Effector CD8-positive, alpha-beta T cell (primary cell): ENCODE measurements at places on chromosomes 4 and X.

- DNase-seq: no peak
Measured at GRCh38 chr4:38867478-38868058, at the start of gene FAM114A1. Gene FAM114A1 (plus strand): TSS chr4:38867806. CDS start chr4:38878079, 10,273 bp downstream.

- no peak for DNase-seq
Measured at GRCh38 chr4:14659286-14659685, 343.0 kb upstream of the CPEB2 start.

GRCh38 chrX:72143609-72143907 lies 11.8 kb upstream of the RTL5 start:
- DNase-seq: no peak

GRCh38 chr4:66501997-66502396 lies 831.7 kb upstream of the EPHA5 start:
- DNase-seq: no peak

GRCh38 chrX:136055651-136056221 lies 70.5 kb downstream of the SLC9A6 start:
- no peak for DNase-seq

- DNase-seq: no peak
Measured at GRCh38 chr4:4855301-4856070, 4.0 kb upstream of the MSX1 start.

GRCh38 chrX:10833299-10834169 lies 213.1 kb upstream of the MID1 start:
- no peak for DNase-seq

GRCh38 chrX:132395645-132396044 lies 93.2 kb downstream of the MBNL3 start:
- DNase-seq: no peak

- no peak for DNase-seq
Measured at GRCh38 chr4:25767877-25768725, 94.7 kb downstream of the SEL1L3 start.

GRCh38 chr4:109665783-109666485 lies 37.3 kb downstream of the CASP6 start:
- no peak for DNase-seq

GRCh38 chr4:122434285-122434684 lies 22.2 kb downstream of the IL2 start:
- no peak for DNase-seq

DNA sequence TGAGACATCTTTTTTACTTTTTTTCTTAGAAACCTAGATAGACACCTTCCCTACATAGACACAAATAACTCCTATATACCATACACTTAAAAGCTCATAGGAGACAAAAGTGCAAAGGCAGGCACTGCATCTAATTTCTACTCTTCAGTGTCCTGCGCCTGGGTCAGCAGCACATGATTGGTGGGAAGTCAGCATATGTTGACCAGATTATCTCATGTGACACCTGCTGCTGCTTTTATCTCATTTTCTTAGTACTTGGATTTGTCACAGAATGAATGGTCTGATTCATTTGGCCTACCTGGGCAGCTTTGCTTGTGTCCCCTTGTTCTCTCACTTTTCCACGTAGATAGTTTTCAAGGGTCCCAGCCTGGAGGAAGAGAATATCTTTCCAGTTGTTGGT lies 24.9 kb upstream of the LNX1 start:
- no peak for DNase-seq

GRCh38 chr4:1031956-1032795 lies 20.8 kb downstream of the FGFRL1 start:
- no peak for DNase-seq

GRCh38 chr4:174553828-174554227 lies 31.5 kb upstream of the HPGD start:
- no peak for DNase-seq

GRCh38 chrX:130419263-130419662 lies 17.5 kb downstream of the RBMX2 start:
- DNase-seq: no peak

- no peak for DNase-seq
Measured at GRCh38 chr4:73803213-73803612, 33.3 kb upstream of the CXCL6 start.

DNA sequence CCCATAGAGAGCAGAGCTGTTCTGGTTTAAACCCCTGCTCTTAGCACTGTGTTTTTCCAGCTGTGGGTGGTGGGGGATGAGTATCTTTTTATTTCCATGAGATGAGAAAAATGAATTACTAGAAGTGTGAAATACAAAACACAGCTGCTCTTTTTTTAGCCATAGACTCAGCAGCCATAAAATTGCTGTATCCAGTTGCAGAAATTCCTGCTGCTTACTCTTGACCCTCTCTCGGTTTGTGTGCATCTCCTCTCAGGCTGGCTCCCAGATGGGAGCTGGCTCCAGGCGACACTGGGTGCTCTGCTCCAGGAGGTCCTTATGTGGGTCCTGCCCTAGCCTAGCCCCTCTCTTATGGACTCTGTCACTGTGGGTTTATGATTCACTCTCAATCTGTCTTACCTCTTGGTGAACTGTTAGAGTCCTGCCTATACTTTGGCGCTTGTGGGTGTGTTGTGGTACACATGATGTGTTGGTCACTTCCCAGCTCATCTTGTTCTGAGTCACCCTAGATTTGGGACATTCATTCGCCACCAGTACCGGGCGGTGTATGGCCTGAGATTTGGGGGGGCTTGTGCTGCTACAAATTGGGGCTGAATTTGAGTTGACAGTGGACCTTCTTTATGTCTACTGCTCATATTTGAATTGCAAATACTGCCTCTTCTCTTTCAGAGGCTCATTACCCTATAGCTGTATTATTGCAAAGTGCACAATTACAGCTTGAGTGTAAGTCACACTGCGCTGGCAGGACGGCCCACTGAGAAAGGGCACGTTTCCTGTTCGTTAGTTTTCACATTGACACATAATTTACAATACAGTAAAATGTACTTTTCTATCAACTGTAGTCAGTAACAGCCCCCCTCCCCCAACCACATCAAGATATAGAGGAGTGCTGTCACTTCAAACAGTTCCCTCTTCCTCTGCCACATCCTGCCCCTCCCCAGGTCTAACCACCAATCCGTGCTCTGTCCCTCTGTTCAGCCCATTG lies 46.9 kb upstream of the MSANTD1 start:
- DNase-seq: peak; percentile 44

DNA sequence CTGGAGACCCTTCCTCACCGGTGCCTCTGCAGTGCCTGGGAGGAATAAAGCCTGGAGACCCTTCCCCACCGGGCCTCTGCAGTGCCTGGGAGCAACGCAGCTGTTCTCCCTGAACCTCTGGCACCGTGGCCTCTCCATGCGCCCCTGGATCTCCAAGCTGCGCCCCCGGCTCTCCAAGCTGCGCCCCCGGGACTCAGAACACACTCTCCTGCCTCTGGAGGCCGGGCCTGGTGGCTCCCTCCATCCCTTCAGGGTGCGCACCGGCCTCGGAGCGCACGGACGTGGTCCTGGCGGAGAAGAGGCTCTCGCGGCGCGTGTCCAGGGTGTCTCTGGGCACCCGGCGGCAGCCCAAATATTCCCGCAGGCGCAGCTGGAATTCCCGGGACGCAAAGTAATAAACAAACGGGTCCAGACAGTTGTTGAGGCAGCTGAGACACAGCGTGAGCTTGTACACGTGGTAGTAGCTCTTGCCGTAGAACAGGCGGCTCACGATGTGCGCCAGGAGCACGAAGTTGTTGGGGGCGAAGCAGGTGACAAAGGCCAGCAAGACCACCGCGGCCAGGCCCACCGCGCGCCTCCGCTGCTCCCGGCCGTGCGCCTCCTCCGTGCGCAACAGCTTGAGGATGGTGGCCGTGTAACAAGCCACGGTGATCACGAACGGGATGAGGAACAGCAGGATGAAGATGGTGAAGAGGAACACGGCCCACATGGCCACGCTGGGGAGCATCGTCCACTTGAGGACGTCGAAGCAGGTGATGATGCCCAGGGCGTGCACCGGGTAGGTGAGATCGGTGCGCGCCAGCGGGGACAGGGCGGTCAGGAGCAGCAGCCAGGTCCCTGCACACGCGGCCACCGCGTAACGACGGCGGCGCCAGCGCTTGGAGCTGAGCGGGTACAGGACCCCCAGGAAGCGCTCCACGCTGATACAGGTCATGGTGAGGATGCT lies 12.8 kb upstream of the ASMTL start:
- no peak for DNase-seq

- DNase-seq: no peak
Measured at GRCh38 chrX:40207626-40208025, 109.9 kb upstream of the BCOR start.

DNA sequence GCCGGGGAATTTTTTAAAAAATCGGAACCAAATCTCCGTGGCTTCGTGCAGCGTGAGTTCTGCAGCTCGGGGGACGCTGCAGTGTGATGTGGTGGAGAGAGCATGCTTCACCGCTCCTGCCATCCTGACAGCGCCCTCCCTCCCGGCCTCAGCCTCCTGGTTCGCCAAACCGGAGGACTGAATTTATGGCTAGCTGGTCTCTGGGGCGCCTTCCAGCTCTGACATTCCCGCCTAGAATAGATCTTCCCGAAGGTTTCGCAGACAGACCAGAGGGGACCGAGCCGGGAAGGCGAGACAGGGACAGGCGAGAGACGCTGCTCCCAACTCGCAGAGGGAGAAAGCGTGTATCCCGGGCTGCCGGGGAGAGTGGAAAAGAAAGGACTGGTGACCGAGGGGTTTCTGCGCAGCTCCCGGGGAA lies 25.9 kb downstream of the HOPX start:
- no peak for DNase-seq

- no peak for DNase-seq
Measured at GRCh38 chrX:130851569-130851968, 51.4 kb downstream of the ENOX2 start.

DNA sequence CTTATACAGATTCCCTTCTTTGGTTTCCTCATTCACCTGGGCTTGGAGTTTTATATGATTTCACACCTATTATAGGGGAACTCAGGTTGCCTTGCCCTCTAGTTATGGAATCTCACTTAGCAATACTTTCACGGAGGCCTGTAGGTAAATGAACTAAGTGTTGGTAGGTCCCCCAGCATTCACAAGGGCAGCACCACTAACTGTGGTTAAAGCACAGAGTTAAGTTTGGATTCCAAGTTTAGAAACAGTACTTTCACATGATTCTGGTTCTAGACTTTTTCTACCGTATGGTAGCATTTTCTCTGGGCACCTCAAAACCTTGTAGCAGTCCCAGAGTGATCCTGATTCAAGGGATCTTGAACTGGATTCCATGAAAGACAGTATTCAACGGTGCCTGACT lies 46.4 kb downstream of the SH2D1A start:
- no peak for DNase-seq
